ENCODE measurements at places on chromosomes 3 and 15.

GRCh38 chr15:79593119-79593869, 161.2 kb downstream of the MINAR1 start:
- DNase-seq = no peak

GRCh38 chr3:153706706-153707105, 414.5 kb upstream of the ARHGEF26 start:
- DNase-seq = no peak

DNA sequence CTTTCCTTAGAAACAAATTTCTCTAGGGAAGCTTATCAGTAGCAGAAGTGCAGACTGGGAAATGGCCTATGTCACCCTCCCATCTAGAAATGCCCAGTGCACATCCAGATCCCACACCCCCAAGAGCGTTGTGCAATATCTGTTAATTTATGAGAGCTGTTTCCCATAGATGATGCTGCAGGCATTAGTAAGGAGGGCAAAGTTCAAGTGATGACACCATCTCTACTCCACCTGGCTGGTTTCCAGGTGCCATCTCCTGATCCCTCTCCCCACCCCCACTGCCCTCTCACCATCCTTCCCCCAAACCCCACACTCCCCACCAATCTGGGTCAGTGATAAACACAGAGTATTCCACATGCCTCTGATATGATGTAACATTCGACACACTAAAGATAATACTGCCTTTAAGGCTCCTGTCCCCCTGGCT, 39.4 kb downstream of the AGTR1 start:
- DNase-seq = no peak

DNA sequence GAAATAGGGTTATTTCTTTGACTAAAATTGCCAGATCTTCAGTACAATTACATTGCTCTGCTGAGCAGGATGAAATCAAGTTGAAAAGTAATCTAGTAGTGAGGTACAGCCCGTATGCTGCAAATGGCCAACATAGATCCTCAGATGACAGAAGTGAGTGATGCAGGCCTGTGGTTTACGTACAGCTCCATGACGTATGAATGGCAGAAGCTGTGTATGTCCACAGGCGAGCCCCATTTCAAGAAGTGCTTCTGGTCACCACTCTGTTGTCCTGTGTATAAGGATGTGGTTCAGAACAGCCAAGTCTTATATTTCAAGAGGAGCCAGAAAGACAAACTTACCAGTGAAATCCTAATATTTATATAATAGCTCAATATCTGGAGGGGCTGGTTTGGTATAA, 9.2 kb downstream of the CD86 start:
- no peak for DNase-seq

DNA sequence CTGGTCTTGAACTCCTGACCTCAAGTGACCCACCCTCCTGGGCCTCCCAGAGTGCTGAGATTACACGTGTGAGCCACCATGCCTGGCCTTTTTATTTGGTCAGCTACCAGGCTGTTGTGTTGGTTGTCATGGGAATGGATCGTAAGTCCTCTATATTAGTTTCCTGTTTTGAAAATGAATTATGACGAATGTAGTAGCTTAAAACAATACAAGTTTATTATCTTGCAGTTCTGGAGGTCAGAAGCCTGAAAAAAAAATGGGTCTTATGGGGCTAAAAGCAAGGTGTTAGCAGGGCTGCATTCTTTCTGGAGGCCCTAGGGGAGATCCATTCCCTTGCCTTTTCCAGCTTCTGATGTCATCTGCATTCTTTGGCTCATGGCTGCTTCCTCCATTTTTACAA, 25.1 kb upstream of the HERC1 start:
- no peak for DNase-seq

- no peak for DNase-seq
These were observed 75.9 kb downstream of the TMEM108 start for GRCh38 chr3:133113927-133114597.

- no peak for DNase-seq
These were observed at the start of gene DCLK3 for GRCh38 chr3:36763850-36764703. Gene DCLK3 (minus strand): TSS chr3:36764553. CDS start chr3:36764263, 290 bp downstream.
